IPS DF 6.9 (cell line): ENCODE measurements at places on chromosomes 2 and 18.

- no peak for DNase-seq
Observed at GRCh38 chr2:236164925-236165841, 3.0 kb downstream of the GBX2 start.

GRCh38 chr2:2827046-2827636 lies 496.1 kb upstream of the MYT1L start:
- DNase-seq = no peak

DNA sequence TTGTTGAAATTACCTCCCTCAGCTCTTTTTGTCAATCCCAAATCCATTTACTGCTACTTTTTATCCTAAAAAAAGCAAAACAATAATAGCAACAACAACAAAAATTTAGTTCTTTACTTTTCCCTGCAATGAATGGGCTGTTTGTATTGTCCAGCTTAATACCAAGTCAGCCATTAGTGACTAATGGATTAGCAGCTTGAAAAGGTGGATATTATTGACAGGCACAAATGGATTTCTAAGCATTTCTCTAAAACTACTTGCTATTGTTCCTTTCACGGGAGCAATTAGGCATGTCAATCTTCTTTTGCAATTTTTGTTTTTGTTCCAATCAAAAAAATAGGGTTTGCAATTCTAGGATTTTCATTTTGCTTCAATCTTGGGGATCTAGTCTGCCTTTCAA lies 32.1 kb upstream of the SPAG16 start:
- no peak for DNase-seq

DNA sequence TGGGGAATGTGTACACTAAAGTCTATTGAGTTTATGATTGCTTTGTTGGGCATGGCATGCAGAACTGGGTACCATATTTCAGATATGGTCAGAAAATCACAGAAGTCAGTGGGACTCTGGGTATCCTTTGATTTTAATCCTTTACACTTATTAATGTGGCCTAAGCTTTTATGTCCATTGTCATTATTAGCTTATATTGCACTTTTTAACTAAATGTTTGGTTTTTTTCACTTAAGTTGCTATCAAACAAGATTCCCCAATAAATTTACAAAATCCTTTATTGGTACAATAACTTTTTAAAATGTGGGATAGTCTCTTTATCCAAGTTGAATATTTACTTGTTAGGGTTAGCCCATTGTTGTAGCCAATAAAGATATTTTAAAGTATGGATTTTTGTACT lies 234.1 kb upstream of the NRP2 start:
- DNase-seq = no peak

GRCh38 chr2:120195553-120195952 lies 27.6 kb downstream of the TMEM185B start:
- no peak for DNase-seq

DNA sequence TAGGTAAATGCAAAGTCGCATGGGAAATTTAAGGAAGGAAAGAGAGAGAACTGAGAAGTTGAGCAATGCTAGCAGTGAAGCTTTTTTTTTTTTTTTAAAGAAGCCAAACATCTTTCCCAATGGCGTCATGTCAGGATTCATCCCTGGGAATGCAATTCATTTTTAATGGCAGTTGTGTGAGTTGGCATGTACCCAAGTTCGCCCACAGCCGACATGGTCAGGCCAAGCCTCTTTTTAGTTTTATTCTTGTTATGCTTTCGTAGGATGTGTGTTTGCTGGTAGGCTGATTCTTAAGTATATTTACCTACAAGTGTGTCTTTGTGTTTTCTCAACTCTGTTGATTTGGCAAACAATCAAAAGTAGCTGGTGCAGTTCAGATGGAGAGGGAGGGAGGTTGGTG lies 127.6 kb upstream of the ITGA6 start:
- no peak for DNase-seq
